ENCODE measurements at places on chromosomes 12 and 14. TPM values are rescaled to one million over a fixed set of nuclear protein-coding genes. Genes with fewer than 3 reads are reported as not detected.

DNA sequence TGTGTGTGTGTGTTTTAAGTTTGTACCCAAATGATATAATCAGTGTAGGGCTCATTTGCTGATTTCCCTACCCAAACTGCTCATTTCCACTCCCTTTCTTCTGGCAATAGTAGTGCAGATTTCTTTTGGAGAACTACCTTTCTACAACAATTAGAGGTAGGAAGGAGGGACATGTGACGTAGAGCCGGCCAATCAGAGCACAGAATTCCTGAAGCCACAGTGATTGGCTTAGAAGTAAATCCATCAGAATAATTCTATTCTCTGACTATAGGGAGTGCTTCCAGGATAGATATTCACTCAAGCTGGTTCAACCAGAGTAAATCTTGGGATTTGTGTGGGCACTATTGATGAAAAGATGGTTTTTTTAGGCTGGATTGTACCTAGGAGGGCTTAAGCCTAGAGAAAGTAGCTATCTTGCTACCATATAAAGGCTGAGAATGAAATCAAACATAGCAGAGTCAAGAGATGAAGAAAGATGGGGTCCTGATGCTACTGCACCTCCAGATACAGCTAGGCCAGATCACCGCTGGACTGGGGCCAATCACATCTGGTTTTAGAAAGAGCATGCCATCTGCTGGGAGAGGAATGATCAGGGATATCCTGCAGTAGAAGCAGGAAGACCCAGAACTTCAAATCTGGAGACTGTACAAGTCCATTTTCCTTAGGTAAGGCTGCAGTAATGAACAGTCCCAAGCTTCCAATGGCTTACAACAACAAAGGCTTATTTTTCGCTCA lies 54.1 kb upstream of the NUAK1 start:
- DNase-seq: no peak

DNA sequence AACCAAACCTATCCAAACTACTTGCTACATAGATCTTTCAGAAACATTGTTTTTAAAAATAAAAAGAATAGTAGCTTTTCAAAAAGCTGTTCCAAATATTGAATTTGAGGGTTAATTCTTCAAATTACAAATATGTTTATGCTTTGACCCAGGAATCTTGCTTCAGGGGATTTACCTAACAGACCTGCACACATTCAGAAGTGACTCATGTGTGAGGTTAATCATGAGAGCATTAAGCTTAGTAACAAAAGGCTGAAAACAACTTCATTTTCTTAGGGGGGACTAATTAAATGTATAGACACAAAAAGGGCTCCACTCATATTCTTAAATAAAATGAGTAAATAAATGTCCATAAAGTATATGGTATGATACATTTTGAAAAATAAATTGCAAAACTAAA lies 672.4 kb upstream of the FLRT2 start:
- DNase-seq: peak; percentile 86

DNA sequence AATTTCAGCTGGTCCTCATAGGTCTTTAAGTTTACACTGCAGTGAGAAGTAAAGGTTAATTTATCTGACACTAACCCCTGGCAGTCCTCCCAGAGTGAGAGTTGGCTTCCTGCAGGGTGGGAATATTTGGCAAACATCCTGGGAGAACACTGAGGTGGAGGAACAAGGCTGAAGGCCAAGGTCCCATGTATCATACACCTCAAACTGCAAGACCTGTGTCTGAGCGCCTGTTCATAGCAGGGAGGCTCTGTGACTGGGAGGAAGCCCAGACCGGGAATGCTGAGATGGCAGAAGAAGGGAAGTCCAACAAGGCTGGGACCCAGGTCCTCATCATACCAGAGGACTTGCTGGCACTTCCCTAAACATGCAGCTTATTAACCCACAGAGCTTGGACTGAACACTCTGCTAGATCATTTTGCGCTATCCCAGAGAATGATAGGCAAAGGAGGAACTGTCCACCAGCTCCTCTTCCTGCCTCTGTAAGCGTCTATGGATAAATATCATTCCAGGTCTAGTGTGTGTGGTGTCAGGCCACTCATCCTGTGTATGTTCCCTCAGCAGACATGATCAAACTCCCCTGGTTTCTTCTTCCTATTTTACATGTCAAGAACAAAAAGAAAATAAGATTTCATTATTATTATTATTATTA lies 199.6 kb upstream of the CNOT2 start:
- peak; percentile 23 for DNase-seq

Gene C12orf50
- total RNA-seq: not detected

GRCh38 chr12:66663611-66664010 lies 15.3 kb downstream of the GRIP1 start:
- no peak for DNase-seq
